ENCODE measurements at places on chromosomes 2 and 18. TPM values are rescaled to one million over a fixed set of nuclear protein-coding genes. Genes with fewer than 3 reads are reported as not detected.

ARHGEF4 gene
- 1.0 TPM for total RNA-seq

STARD6 gene
- total RNA-seq: not detected

CELF4 gene
- not detected for total RNA-seq

TEX44 gene
- not detected for total RNA-seq

TAF4B gene
- 3.4 TPM for total RNA-seq

STON1 gene
- 5.4 TPM for total RNA-seq

All from bladder microvascular endothelial cell (primary cell).